ENCODE measurements at places on chromosomes 16 and 17. TPM values are rescaled to one million over a fixed set of nuclear protein-coding genes. Genes with fewer than 3 reads are reported as not detected.

ITGAX gene
- total RNA-seq = not detected

SNX20 gene
- not detected for total RNA-seq

PPM1E gene
- total RNA-seq = 15.8 TPM

NLRC5 gene
- 8.1 TPM for total RNA-seq

PCTP gene
- 18.0 TPM for total RNA-seq

CACNG1 gene
- not detected for total RNA-seq

CACNA1G gene
- total RNA-seq = 3.6 TPM

LGALS9B gene
- total RNA-seq = not detected
